ENCODE measurements at places on chromosomes 11 and 22.

- DNase-seq: no peak
These were observed 48.4 kb upstream of the INCENP start for GRCh38 chr11:62075438-62075837.

GRCh38 chr11:8282631-8283030 lies 19.0 kb upstream of the LMO1 start:
- no peak for DNase-seq

GRCh38 chr11:121210445-121211080 lies 82.0 kb upstream of the SC5D start:
- no peak for DNase-seq

GRCh38 chr11:43516316-43516850 lies 157.7 kb downstream of the TTC17 start:
- no peak for DNase-seq

GRCh38 chr11:112884012-112884767 lies 77.0 kb upstream of the NCAM1 start:
- DNase-seq: no peak

DNA sequence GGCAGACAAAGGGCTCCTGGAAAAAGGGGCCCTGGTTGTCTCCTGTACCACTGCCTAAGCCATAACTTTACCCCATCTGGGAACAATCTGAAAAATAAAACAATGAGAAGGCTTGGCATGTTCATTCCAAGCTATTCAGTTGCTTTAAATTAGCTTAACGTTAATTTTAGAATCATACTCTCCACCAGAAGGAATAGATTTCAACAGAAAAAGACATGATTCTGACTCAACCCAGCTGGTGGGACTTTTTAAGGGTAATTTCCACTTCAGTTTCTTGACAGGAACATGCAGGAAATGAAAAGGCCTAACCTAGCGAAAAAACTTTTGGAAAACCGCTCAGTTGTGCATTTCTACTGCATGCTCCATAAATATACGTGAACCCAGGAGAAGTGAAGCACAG lies 7.9 kb downstream of the SF3A1 start:
- no peak for DNase-seq

GRCh38 chr11:34495724-34496377 lies 17.7 kb downstream of the ELF5 start:
- DNase-seq: no peak

- DNase-seq: no peak
These were observed 10.3 kb downstream of the OR10D3 start for GRCh38 chr11:124193221-124194010.

DNA sequence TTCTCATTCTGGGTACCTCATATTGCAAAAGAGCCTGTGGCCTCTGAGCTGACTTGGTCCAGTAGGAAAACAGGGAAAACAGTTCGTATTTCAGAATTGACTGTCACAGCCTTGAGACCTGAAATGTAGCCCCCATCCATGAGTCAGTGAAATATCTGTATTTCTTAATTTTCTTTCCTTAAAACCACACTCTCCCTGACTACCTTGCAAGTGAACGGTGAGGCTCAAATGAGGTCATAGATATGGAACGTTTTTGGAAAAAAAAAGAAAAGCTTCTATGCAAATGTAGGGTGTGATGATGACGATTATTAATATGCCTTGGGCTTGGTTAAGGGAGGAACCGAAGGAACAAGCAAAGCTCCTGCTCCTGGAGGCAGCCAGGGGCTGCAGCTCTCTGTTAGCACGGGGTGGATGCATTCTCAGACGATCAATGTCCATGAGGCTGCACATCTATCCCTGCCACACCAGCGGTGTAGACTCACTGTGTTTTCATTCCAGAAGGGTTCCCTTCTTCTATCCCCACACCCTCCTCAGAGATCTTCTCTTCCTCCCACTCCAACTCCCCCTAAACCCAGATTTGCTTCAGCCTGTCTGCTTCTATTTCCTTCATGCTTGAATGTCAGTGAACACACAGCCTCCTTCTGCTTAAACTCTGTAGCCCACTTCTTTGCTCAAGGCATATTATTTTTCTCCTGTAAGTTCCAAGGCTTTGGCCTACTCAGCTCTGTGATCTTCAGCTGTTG lies 29.2 kb upstream of the SCN3B start:
- no peak for DNase-seq

- DNase-seq: no peak
These were observed 146.3 kb downstream of the WNT7B start for GRCh38 chr22:45830531-45831245.

DNA sequence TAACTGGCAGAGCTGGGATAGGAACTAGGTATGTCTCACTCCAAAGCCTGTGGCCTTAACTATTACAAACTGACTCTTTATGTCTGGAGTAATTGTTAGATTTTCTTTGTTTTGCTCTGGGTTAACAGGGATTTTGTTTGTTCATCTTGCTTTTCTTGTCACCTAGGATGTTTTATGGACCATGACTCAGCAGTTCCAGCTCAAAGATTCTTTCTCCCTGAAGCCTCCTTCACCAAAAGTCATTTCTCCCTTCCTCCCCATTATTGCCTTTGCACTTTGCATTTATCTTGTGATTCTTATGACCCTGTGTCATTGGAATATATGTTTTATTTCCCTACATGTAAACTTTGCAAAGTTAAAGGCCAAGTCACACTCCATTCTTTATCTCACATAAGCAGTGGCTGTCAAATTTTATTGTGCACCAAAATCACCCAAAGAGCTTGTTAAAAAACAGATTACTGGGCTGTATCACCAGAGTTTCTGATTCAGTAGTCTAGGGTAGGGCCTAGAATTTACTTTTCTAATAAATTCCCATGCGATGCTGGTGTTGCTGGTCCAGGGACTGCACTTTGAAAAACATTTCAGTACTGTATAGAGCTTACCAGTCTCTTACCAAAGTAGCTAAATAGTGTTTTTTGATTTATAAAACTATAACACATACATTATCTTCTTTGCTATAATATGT lies 327.7 kb downstream of the DLG2 start:
- no peak for DNase-seq

- DNase-seq: no peak
These were observed 53.7 kb upstream of the CCDC34 start for GRCh38 chr11:27416568-27417176.

DNA sequence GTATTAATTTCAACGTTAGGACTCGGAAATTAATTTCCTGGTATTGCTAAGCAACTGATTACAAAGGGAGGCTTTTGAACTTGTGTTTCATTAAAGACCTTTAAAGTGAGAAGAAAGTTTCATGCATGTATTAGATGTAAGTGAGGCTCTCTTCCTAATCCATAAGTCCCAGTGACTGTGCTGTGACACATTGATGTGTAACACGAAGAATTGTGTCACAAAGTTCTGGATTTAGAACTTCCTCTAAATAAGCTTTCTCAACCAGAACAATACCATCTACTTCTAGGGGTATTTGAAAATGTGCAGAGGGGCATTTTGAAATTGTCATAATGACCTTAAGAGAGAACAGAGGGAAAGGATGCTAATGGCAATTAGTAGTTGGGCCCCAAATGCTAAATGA lies 14.4 kb downstream of the DCUN1D5 start:
- no peak for DNase-seq

- no peak for DNase-seq
These were observed 578 bp upstream of the NUP160 start for GRCh38 chr11:47848700-47849155.

DNA sequence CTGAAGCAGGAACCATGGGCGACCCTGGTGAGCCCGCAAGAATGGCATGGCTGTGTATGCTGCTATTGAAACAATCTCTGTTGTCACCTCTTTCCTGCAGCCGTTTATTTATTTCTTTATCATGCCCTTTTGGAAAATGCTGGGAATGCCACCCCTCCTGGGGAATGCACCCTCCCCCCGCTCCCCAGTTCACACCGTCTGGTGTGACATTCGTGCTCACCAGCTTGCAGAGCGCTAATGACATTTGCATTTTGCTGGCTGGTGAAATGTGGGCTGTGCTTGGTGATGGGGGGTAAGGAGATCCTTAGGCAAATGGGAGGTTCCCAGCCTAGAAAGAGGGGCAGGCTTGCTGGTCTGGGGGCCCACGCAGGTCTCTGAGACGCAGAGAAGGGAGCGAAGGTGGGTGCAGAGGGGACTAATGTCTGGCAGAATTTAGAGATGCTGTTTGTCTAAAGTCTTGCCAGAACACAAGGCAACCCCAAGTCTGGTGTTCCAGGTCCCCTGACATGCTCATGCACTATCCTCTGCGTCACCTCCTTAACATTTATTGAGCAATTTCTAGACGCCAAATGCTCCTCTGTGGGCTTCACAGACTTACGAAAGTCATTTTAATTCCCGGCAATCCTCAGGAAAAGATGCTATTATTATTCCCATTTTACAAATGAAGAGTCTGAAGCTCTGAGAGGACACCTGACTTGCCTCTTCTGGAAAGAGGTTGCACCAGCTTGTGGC lies 91.7 kb downstream of the TP53I11 start:
- no peak for DNase-seq

DNA sequence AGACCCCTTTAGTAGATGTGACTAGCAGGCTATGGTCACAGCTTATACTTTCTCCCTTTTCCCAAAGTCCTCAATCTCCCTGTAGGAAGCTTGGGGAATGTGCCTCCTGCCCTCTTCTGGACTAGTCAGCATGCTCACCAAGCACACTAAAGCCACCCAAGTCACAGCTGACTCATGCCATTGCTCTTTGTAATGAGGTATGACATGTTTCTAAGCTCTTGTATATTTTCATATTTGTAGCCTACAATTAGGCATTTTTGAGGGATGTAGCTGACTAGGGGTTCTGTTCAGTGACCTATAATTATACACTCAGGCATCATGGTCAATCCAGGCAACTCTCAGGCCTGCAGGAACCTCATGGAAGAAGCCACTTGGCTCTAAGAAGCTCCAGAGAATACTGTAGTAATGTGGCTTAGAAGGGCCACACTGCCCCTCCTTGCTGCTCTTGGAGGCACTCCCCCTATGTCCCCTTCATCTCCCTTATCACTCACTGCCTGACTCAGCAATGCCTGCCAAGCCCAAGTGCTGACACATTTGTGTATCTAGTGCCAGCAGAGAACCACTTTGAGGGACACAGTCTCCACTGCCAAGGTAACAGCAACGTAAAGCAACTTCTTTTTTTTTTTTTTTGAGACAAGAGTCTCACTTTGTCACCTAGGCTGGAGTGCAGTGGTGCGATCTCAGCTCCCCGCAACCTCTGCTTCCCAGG lies 86.2 kb downstream of the RPL27A start:
- no peak for DNase-seq

- no peak for DNase-seq
These were observed 5.1 kb downstream of the GRAMD4 start for GRCh38 chr22:46625113-46625842.

- DNase-seq: no peak
These were observed 12.6 kb downstream of the PRAME start for GRCh38 chr22:22546490-22546889.

GRCh38 chr11:63871962-63872799 lies 33.3 kb downstream of the MARK2 start:
- DNase-seq: no peak

DNA sequence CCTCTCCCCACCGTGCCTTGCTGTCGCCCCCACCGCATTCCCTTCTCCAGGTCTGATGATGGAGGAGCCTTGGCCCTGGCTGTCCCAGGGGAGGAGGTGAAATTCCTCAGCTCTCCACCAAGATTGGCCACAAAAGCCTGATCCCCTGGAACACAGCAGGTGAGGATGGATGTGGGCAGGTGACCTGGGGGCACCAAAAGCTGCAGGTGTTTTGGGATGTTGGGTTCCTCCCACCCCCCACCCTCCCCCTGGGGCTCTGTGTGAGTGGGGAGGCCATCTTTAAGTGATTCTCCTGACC lies 639 bp downstream of the TRIOBP start:
- DNase-seq: no peak

DNA sequence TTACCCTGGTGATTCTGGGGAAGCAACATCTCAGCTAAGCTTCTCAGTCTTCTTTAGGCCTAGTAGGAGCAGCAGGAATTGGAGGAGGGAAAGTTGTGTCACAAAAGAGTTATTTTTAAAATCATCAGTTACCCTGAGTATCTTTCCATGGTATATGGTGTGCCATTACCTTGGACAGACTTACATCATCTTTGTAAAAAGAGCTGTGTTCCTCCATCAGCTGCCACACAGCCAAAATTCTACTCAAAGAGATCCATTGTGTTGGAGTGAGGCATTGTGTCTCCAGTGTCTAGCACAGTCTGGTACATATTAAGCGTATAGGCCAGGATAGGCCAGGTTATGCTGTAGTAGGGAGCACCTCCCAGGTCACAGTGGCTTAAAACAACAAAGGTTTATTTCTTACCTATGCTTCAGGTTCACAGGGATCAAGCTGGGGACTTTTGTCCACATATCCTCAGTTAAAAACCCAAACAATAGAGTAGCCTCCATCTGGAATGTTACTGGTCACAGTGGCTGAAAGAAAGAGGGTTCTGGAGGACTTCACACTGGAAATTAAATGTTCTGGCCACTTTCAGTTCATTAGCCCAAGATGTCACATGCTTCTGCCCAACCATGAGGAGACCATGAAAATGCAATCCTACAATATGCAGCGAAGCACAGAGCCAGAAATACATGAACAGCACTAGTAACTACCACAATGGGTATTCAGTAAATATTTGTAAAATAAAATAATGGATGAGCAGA lies 9.9 kb upstream of the TMPRSS5 start:
- DNase-seq: no peak

- no peak for DNase-seq
These were observed 6.6 kb upstream of the CDC42BPG start for GRCh38 chr11:64850979-64851567.
